Stimulated activated CD4-positive, alpha-beta T cell treated with anti-CD3 and anti-CD28 coated beads, Interleukin-15, amount 100 ng/mL, for 1 hour (primary cell): ENCODE measurements at places on chromosomes 7 and 10.

- no peak for DNase-seq
Observed at GRCh38 chr10:11563936-11564335, 47.5 kb downstream of the USP6NL start.

- DNase-seq: no peak
Observed at GRCh38 chr10:35554036-35554435, 51.1 kb upstream of the GJD4 start.

DNA sequence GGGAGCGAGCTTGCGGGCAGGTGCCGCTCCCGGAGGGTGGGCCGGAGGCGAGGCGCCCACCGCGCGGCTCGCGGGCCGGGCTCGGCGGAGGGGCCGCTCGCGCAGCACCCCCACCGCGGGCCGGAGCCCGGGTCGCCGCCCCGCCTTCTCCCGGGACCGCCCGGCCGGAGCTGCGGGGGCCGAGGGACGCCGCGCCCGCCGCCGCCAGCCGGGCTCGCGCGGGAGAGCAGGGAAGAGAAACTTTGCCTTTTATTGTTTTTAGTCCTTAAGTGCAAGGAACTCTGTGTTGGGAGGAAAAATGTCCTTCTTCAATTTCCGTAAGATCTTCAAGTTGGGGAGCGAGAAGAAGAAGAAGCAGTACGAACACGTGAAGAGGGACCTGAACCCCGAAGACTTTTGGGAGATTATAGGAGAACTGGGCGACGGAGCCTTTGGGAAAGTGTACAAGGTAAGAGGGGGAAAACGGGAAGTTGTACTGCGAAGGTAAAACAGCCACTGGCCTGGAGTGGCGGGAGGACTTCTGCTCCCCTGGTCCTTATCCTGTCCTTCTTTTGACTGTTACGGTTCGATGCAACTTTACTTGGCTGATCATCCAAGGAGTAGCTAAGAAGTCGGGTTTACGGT lies 620 bp downstream of the SLK start:
- DNase-seq: no peak

DNA sequence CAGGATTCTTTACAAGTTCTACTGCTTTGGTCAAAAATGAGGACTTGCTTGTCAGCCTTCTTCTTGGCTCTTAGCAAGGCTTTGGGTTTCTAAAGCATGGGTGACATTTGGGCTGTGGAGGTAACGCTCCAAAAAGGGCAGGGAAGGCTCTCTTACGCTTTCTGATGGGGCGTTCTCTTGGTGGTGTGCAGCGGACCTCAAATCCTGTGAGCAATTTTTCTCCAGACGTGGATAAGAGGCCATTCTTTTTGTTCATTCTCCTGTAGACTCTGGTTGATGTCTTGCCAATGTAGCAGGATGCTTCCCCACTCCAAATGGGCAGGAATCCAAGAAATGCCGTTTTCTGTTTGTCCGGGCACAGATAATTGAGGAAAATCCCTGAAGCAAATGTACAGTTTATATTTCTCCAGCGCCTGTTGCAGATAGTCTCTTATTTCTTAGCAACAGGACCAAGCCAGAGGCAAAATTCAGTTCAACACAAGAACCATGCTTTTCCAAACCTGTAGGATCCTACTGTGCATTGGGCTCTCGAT lies 138.4 kb upstream of the NFE2L3 start:
- DNase-seq: no peak

GRCh38 chr10:86538547-86538946 lies 17.0 kb upstream of the WAPL start:
- no peak for DNase-seq

GRCh38 chr7:69844264-69844868 lies 246.1 kb downstream of the AUTS2 start:
- DNase-seq: no peak

GRCh38 chr10:128875956-128876736 lies 590.9 kb upstream of the MGMT start:
- no peak for DNase-seq

GRCh38 chr10:67114945-67115344 lies 189.1 kb downstream of the LRRTM3 start:
- DNase-seq: no peak

DNA sequence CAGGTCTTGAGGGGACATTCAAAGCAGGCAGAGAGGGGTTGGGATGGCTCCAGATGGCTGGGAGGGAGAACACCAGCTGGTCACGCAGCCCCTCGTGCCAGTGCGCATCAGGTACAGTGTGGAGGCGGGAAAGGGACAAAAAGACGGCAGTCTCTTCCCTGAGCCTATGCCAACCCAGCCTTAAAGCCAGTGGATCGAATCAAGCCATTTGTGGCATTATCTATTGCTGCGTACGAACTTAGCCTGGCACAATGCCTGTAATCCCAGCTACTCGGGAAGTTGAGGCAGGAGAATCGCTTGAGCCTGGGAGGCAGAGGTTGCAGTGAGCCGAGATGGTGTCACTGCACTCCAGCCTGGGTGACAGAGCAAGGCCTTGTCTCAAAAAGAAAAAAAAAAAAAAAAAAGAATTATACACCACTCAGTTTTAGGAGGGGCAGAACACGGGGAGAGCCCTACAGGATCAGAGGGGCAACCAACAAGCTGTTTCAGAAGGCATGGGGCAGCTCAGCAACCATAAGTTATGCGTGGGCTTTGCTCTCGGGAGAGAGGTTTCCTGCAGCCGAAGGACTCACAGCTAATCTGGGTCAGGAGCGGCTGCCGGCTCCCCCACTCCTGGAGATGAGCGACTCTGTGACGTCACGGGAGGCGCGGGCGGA lies 356 bp upstream of the NDUFB2 start:
- peak; percentile 92 for DNase-seq

- DNase-seq: no peak
Observed at GRCh38 chr10:21514818-21515351, 10.6 kb downstream of the SKIDA1 start.

DNA sequence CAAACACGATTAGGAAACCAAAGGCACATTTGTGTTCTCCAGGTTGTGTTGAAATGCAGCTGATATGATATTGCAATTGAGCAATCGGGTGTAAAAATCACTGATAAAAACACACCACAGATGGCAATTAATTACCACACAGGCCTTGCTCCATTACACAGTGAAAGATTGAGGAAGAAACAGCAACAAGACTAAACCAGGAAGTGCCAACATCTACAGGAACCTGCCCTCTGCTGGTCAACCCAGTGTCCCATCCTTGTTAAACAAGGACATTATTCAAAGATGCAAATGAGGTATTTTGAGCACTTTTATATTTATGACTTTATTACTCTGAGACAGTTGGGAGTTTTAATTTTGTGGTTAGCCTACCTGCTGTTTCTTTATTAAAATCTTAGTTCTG lies 765.6 kb upstream of the GHITM start:
- no peak for DNase-seq

DNA sequence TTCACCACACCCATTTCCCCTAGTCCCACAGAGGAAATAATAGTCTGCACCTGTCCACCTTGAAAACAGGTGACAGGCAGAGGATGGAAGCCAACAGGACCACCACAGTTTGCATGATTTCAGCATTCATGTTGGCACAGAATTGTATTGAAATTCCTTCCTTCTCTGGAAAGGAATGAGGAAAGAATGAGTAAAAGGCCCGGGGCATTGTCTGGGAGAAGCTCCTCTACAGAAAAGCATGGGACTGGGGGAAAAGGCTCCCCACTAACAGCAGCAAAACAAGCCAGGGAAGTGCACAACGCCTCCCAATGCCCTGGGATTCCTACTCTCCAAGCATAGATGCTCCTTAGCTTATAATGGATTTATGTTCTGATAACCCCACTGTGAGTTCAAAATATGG lies 28.5 kb upstream of the TOMM7 start:
- no peak for DNase-seq

GRCh38 chr10:43863270-43863669 lies 214.6 kb upstream of the ZNF32 start:
- DNase-seq: no peak

- no peak for DNase-seq
Observed at GRCh38 chr10:45395554-45395953, 21.5 kb downstream of the ALOX5 start.

DNA sequence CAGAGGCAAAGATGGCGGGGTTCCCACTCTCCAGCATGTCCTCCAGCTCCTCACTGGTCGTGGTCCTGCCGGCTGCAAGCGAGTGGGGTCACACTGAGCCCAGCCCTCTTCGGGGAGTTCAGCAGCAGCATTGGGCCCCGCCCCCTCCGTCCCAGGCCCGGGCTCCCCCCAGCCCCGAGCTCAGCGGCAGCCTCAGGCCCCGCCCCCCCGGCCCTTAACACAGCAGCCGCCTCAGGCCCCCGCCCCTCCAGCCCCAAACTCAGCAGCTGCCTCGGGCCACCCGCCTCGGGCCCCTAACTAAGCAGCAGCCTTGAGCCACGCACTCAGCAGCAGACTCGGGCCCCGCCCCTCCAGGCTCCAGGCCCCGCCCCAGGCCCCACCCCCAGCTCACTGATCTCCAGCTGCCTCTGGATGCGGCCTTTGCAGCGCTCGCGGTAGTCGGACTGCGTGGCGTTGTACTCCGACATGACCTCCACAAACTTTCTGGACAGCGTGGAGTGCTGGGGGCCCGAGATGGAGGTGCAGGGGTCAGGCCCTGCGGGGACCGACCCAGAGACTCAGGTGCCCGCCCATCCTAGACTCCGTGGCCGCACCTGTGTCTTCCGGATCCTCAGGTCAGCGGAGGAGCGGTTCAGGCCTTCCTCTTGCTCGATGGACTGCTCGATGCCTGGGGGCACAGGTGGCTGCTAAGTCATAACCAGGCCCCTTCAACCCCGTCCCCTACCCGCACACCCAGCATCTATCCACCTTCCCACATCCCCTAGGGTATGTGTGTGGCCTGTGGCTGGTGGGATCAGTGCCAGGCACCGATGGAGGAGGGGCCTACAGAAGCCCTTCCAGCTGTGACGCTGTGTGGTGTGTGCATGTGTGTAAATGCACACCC lies 15.5 kb downstream of the STX1A start:
- DNase-seq: peak; percentile 31

GRCh38 chr7:74320645-74321221 lies 31.5 kb downstream of the CLIP2 start:
- no peak for DNase-seq

GRCh38 chr7:28989211-28989980 lies 31.3 kb upstream of the TRIL start:
- no peak for DNase-seq

- no peak for DNase-seq
Observed at GRCh38 chr7:46494028-46494427, 573.0 kb upstream of the IGFBP3 start.

GRCh38 chr7:41384418-41384817 lies 318.5 kb downstream of the INHBA start:
- no peak for DNase-seq

DNA sequence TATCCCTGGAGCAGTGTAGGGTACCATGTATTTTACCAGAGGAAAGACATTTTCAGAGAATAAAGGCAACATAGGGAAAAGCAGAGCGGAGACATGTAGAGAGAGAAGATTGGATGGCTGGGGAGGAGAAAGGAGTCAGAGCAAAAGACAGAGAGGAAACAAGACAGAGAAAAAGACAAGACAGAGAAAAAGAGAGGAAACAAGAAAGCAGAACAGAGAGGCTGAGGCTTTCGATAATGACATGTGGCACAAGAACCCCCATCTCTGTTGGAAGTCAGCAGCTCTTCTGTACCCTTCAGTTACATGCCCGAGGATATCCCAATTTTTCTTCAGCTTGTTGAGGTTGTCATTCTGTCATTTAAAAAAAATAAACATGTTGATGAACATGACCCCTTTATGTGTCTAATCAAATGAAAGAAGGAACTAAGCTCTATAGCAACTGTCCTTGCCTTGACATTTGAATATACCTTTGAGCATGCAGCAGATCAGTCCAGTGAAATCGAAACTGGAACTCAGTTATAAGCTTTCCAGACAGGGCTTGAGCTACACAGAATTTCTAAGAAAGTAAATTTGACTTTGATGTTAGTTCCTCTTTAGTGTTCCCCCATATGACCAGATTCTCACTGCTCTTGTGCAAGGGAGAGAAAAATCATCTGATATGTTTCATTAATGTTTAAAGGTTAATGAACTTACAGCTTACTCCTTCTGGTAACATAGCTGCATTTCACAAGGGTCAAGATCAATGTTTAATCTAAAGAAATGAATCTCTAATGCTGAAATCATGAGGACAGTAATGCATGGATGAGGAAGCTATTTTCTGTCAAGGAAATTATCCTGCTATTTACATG lies 75.1 kb upstream of the SP4 start:
- no peak for DNase-seq

- DNase-seq: no peak
Observed at GRCh38 chr10:112898540-112899390, 51.3 kb upstream of the TCF7L2 start.

DNA sequence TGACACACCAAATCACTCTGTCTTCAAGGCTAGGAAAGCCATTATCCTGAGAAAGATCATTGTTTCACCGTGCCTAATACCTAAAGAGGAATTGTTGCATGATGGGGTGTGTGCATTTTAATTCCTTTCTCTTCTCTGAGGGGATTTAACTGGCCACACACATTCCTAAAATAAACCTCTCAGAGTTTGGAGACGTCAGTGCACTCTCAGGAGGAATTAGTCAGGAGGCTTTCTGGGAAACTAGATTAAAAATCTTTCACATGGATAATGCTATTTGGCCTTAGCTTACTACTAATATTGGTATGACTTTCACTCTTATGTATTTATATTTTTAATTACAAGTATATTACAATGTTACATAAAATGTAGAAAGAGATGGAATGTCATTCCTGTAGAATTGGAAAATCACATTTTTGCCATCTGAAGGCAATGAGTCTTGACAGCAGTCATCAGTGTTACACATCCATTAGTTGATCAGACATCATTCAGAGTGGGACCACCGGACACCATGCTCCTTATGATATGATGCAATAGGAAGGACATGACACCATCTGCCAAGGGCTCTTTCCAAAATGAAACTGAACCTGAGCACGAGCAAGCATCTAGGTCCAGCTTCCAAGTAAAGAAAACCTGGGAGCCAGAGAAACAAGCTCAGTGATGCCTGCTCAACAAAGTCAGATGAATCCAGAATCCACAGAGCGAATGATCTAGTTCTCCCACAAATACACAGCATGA lies 43.1 kb upstream of the TMEM273 start:
- DNase-seq: no peak

GRCh38 chr7:159004411-159004810 lies 140.3 kb downstream of the VIPR2 start:
- no peak for DNase-seq

DNA sequence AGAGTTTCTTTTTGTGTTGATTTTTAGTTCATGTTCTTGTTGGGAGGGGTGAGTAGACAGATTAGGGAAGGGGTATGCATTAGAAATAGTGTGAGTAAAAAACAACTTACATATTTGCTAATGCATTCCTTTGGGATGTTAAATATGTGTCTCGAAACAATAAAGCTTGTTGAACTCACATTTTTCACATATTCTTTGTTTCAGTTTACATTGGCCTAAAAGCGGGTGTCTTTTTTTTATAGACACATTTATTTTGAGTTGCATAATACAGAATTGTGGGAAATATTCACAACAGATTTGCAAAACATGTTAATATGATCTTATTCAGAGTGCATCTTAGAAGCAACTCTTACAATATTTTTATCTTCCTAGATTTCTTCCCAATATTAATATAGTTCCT lies 337.5 kb upstream of the CNTNAP2 start:
- no peak for DNase-seq

GRCh38 chr10:122178655-122179054 lies 92.4 kb upstream of the BTBD16 start:
- DNase-seq: no peak

GRCh38 chr10:33804584-33804983 lies 470.1 kb upstream of the NRP1 start:
- DNase-seq: no peak
